HCT116 (cell line): ENCODE measurements at places on chromosomes 1 and 21. TPM values are rescaled to one million over a fixed set of nuclear protein-coding genes. Genes with fewer than 3 reads are reported as not detected.

GRCh38 chr1:182029002-182029378 is 32.5 kb downstream of the ZNF648 start:
- peaks cover 8% of the 10 kb centered on the region; the same call in 1 of the 2 replicates for H3K4me1 ChIP-seq
- peak overlapping the region; percentile 77 for H3K27ac ChIP-seq
- no peaks in the 10 kb centered on the region for H3K36me3 ChIP-seq
- peak overlapping the region; percentile 67 for H3K4me3 ChIP-seq
- no peaks in the 10 kb centered on the region for H3K27me3 ChIP-seq

DNA sequence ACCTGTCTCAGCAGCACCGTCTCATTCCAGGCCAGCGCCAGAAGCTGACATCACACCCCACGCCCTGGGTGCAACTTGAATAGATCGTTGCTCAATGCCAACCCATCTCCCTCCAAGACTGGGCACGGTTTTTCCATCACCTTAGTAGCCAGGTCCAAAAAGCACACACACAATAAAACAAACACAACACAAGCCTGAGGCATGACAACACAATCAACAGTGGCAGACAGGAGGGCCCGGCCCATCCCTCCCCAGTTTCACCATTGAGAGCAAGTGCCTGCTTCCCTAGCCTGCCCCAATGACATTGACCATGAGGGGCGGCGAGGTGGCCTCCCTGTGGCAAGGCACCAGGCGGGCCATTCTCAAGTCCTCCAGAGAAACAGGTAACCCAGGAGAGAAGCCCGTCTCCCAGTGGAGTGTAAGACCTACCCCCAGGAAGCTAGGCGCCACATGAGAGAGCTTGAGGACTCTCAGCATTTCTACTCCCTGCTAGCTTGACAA is 2.7 kb downstream of the IFFO2 start:
- no peaks in the 10 kb centered on the region for H3K27me3 ChIP-seq
- DNase-seq: no peak
- H3K27ac ChIP-seq: no peak overlapping the region
- peaks cover 5% of the 10 kb centered on the region for H3K4me1 ChIP-seq
- no peak overlapping the region for H3K4me3 ChIP-seq

GRCh38 chr1:181152892-181153633 is 64.6 kb downstream of the IER5 start:
- no peaks in the 10 kb centered on the region for H3K36me3 ChIP-seq
- DNase-seq: no peak
- H3K4me1 ChIP-seq: peaks cover 3% of the 10 kb centered on the region; the same call in 1 of the 2 replicates
- no peak overlapping the region for H3K4me3 ChIP-seq

GRCh38 chr1:24108334-24109165 is 3.4 kb downstream of the MYOM3 start:
- H3K27me3 ChIP-seq: no peaks in the 10 kb centered on the region
- H3K4me3 ChIP-seq: peak overlapping the region; percentile 78
- H3K36me3 ChIP-seq: no peaks in the 10 kb centered on the region
- H3K4me1 ChIP-seq: peaks cover 9% of the 10 kb centered on the region
- H3K27ac ChIP-seq: peak overlapping the region; percentile 66
- peak; percentile 32 for DNase-seq

TCHH gene
- 0.02 TPM for total RNA-seq

YOD1 gene
- 13.6 TPM for total RNA-seq

LCE2A gene
- not detected for total RNA-seq

MMEL1 gene
- 2.7 TPM for total RNA-seq
